Retina (tissue), 1 donor: ENCODE measurements at places on chromosomes 1 and 21.

GRCh38 chr1:153984123-153984894, 1.8 kb downstream of the RAB13 start:
- DNase-seq = no peak

GRCh38 chr1:94973309-94973922, 46.5 kb upstream of the CNN3 start:
- no peak for DNase-seq

GRCh38 chr1:75952016-75952415, 19.8 kb upstream of the ASB17 start:
- DNase-seq = no peak

GRCh38 chr1:23400324-23401114, 24.0 kb downstream of the TCEA3 start:
- DNase-seq = no peak

GRCh38 chr1:81113688-81114087, 687.0 kb upstream of the ADGRL2 start:
- DNase-seq = no peak

DNA sequence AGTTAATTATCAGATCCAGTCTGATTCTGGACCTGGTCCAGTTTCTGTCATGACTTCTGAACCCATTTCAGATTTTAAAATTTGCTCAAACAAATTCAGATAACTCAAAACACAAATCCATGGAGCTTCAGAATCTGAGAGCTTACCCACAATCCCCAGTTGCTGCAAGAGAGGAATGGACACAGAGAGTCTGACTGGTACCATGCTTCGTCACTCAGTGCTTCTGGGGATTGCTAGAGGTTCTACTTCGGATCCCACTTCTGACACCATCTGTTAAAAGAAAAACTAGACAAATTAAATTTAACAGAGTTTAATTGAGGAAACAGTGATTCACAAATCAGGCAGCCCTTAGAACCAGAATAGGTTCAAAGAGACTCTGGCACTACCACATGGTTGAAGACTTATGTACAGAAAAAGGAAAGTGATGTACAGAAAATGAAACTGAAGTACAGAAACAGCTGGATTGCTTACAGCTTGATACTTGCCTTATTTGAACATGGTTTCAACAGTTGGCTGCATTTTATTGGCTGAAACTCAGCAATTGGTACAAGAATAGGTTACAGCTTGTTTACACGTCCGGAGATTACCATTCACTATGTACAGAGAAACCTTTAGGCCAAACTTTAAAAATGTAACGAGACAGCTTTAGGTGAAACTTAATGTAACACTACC, 60.7 kb upstream of the TEKT2 start:
- DNase-seq = no peak

- DNase-seq = no peak
These were observed 88.6 kb upstream of the PLXNA2 start for GRCh38 chr1:208332774-208333126.

DNA sequence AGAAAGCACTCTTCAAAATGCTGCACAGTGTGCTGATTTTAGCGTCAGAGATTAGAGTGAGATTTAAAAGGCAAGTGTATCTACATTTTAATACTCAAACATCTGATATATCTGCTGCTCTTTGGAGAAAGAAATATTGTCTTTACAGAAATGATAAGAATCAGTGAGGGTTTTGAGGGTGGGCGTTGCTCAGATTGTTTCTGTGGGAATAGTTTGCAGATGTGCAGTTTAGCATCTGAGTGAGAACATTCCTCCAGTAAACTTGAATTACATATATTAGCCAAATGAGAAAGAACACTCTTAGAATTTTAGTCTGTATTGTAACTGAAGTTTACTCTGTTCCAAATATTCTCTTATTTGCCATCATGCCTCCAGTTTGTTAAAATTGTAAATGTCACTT, 549.2 kb downstream of the NEGR1 start:
- DNase-seq = no peak
